Activated CD8-positive, alpha-beta memory T cell treated with anti-CD3 and anti-CD28 coated beads, Interleukin-2, amount 10 ng/mL, durations not matched to agents 7 days and 5 days (primary cell): ENCODE measurements at places on chromosomes 1 and 21.

- peaks cover 41% of the 10 kb centered on the region for H3K4me1 ChIP-seq
- no peaks in the 10 kb centered on the region for H3K36me3 ChIP-seq
- H3K4me3 ChIP-seq = no peak overlapping the region
- DNase-seq = no peak
Observed at GRCh38 chr1:239816081-239816782, 275.5 kb upstream of the FMN2 start.

DNA sequence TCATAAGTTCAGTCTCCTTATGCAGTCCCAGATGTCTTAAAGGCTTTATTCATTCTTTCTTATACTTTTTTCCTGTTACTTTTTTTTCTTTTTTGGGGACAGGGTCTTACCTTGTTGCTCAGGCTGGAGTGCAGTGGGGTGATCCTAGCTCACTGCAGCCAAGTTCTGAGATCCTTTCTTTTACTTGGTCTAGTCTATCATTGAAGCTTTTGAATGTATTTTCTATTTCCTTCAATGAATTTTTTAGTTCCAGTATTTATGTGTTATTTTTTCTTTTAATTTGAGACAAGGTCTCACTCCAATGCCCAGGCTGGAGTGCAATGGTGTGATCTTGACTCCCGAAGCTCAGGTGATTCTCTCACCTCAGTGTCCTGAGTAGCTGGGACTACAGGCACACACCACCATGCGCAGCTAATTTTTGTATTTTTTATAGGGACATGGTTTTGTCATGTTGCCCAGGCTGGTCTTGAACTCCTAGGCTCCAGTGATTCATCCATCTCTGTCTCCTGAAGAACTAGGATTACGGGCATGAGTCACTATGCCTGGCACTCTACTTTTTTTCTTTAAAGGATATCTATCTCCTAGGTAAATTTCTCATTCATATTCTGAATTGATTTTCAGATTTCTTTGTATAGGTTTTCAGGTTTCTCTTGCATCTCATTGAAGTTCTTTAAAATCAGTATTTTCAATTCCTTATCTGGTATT lies 26.1 kb upstream of the GTF2B start:
- DNase-seq = no peak
- H3K4me1 ChIP-seq = peaks cover 6% of the 10 kb centered on the region
- H3K27me3 ChIP-seq = no peaks in the 10 kb centered on the region
- peaks cover 64% of the 10 kb centered on the region for H3K36me3 ChIP-seq

DNA sequence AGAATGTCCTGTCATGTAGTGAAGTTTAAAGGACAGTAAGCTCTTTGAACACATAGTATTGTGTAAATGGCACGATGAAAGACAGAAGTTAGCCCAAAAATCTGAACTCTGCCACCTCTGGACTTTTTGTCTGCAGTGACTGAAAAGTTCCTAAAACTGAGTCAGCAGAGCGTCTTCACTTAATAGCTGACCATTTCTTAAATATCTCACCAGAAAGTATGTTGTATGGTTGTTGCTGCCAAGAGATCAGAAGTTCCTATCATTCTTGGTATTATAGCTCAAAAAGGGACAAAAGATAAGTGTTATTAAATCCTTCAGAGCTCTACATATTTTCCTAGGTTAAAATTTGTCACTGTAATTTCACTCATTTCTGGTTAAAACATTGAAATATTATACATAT lies 1003.0 kb downstream of the TTLL7 start:
- H3K4me3 ChIP-seq = no peak overlapping the region
- no peaks in the 10 kb centered on the region for H3K4me1 ChIP-seq
- no peaks in the 10 kb centered on the region for H3K36me3 ChIP-seq
- H3K27ac ChIP-seq = no peak overlapping the region
- DNase-seq = no peak

GRCh38 chr1:26352338-26352679 lies 1.6 kb downstream of the CRYBG2 start:
- no peak overlapping the region for H3K27ac ChIP-seq
- peaks cover 7% of the 10 kb centered on the region for H3K4me1 ChIP-seq
- no peak for DNase-seq

DNA sequence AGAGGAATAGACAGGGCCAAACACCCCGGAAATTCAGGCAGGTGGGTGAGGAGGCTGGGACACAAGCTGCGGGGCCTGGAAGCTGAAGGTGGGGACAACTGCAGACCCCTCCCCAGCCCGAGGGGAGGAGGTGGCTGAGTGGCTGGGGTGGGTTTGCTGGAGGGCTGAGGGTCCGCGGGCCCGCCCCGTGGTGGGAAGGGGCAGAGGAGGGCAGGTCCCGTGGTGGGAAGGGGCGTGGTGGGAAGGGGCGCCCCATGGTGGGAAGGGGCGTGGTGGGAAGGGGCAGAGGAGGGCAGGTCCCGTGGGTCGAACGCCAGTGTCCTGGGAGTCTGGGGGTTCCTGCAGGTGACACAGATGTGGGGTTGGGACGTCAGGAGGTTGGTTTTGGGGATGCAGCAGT lies 24.3 kb upstream of the TTLL10 start:
- DNase-seq = no peak
- peaks cover 9% of the 10 kb centered on the region for H3K36me3 ChIP-seq
- H3K4me3 ChIP-seq = no peak overlapping the region
- H3K4me1 ChIP-seq = no peaks in the 10 kb centered on the region

DNA sequence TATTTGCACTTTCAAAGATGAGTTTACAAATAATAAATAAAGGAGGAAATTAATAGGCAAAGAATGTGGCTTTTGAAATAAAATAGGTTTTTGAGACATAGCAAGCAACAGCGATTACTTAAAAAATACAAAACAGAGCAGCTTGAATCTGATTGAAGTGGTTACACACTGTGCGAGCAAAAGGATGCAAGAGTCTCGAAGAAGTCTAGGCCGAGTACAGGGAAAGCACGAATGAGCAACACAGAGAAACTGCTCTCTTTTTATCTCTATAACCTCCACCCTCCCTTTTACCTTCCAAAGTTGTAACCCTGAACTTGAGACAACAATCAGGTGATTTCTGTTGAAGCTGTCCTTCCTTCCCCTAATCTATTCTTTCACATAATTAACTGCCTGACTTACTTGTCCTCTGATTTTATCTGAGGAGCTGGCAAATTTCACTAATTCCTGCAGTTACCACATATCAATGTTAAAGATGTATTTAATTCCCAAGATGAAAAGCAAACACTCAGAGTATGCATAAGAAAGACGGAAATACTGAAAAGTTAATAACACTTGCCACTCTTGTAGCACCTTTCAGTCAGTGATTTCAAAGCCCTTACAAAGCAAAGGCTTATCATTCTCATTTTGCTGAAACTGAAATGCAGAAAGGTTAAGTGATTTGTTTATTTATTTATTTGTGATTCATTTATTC lies 1030.1 kb downstream of the ADGRL2 start:
- H3K4me3 ChIP-seq = no peak overlapping the region
- no peak overlapping the region for H3K27ac ChIP-seq
- H3K27me3 ChIP-seq = no peaks in the 10 kb centered on the region
- no peaks in the 10 kb centered on the region for H3K4me1 ChIP-seq
- no peaks in the 10 kb centered on the region for H3K36me3 ChIP-seq

DNA sequence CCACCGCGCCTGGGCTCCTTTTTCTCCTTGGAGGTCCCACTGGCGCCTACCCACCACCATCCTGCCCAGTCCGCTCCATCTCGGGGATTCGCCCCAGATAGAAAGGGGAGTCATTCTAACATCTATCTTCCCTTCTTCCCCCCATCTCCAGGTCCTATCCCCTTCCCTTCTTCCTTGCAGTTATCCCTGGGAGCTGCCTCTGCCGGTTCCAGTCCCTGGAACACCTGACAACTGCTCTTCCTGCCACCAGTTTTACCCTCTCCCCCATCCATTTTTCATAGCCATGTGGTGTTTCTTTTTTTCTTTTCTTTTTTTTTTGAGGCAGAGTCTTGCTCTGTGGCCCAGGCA lies 12.0 kb upstream of the COL16A1 start:
- no peak overlapping the region for H3K27ac ChIP-seq
- peaks cover 11% of the 10 kb centered on the region for H3K4me1 ChIP-seq

DNA sequence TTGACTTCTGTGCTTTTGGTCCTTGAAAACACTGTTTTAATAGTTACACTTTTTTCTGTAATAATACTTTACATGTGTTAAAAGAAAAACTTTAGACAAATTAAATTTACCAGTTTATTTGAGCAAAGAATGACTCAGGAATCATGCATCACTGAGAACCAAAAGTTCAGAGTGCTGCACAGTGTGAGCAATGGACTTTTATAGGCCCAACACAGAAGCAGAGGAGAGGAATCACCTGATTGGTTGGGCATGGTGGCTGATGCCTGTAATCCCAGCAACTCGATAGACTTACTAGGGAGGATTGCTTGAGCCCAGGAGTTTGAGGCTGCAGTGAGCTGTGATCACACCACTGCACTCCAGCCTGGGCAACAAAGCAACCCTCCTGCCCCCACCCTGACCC lies 29.3 kb downstream of the ZNF648 start:
- no peaks in the 10 kb centered on the region for H3K27me3 ChIP-seq
- DNase-seq = no peak
- H3K4me1 ChIP-seq = peaks cover 16% of the 10 kb centered on the region
- no peak overlapping the region for H3K4me3 ChIP-seq
- peaks cover 3% of the 10 kb centered on the region for H3K36me3 ChIP-seq

DNA sequence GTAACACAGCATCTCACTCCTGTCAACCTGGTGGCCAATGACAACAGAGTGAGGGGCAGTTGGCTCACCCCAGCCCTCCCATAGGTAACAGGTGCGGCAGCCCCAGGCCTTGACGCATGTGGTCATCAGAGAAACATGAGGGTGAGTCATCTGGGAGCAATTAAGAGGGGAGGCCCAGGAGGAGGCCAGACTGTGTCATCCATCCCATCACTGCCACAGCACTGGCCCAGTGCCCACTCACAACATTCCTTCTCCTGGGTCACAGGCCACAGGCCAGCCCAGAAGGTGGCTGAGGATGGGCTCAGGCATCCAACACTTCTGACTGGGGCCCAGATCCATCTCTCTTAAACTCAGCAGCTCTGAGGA lies 17.1 kb downstream of the TEX35 start:
- H3K4me3 ChIP-seq = no peak overlapping the region
- H3K27me3 ChIP-seq = no peaks in the 10 kb centered on the region
- no peak overlapping the region for H3K27ac ChIP-seq
- peaks cover 2% of the 10 kb centered on the region for H3K4me1 ChIP-seq
- no peaks in the 10 kb centered on the region for H3K36me3 ChIP-seq

- no peak overlapping the region for H3K27ac ChIP-seq
- DNase-seq = no peak
- peaks cover 72% of the 10 kb centered on the region for H3K36me3 ChIP-seq
- no peak overlapping the region for H3K4me3 ChIP-seq
- H3K4me1 ChIP-seq = peaks cover 92% of the 10 kb centered on the region
- H3K27me3 ChIP-seq = no peaks in the 10 kb centered on the region
Observed at GRCh38 chr1:117613249-117613968, 7.6 kb downstream of the TENT5C start.

- H3K27ac ChIP-seq = no peak overlapping the region
- H3K27me3 ChIP-seq = peaks cover 24% of the 10 kb centered on the region
- H3K4me3 ChIP-seq = no peak overlapping the region
- H3K4me1 ChIP-seq = no peaks in the 10 kb centered on the region
- peaks cover 2% of the 10 kb centered on the region for H3K36me3 ChIP-seq
- no peak for DNase-seq
Observed at GRCh38 chr1:184299796-184300195, 87.0 kb upstream of the C1orf21 start.

- peak; percentile 52 for DNase-seq
- no peak overlapping the region for H3K27ac ChIP-seq
- peaks cover 67% of the 10 kb centered on the region for H3K27me3 ChIP-seq
- peaks cover 20% of the 10 kb centered on the region for H3K4me1 ChIP-seq
- H3K36me3 ChIP-seq = no peaks in the 10 kb centered on the region
Observed at GRCh38 chr1:26161415-26162219, 2.7 kb downstream of the FAM110D start.

DNA sequence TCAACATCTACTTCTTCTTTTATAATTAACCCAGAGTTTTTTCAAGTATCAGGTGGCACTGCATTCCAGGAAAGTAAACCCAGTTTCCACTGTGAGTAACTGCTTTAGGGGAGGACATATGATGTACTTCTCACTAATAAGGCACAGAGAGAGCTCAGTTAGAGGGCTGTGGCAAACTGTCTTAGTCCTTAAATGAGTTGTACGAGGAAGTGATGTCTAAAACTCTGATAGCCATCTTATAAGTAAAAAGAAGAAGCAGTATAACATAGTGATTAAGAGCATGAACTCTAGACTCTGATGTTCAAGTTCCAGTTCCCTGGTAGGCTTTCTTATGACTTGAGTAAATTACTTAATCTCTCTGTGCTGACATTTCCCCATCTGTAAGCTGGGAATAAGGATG lies 58.7 kb upstream of the PTGS2 start:
- DNase-seq = peak; percentile 49
- H3K4me1 ChIP-seq = peaks cover 25% of the 10 kb centered on the region
- H3K36me3 ChIP-seq = peaks cover 2% of the 10 kb centered on the region
- H3K4me3 ChIP-seq = no peak overlapping the region

GRCh38 chr1:230753586-230754251 lies 6.5 kb downstream of the CAPN9 start:
- H3K4me1 ChIP-seq = no peaks in the 10 kb centered on the region
- DNase-seq = no peak
- H3K36me3 ChIP-seq = no peaks in the 10 kb centered on the region
- peaks cover 8% of the 10 kb centered on the region for H3K27me3 ChIP-seq
- no peak overlapping the region for H3K27ac ChIP-seq
- H3K4me3 ChIP-seq = no peak overlapping the region

DNA sequence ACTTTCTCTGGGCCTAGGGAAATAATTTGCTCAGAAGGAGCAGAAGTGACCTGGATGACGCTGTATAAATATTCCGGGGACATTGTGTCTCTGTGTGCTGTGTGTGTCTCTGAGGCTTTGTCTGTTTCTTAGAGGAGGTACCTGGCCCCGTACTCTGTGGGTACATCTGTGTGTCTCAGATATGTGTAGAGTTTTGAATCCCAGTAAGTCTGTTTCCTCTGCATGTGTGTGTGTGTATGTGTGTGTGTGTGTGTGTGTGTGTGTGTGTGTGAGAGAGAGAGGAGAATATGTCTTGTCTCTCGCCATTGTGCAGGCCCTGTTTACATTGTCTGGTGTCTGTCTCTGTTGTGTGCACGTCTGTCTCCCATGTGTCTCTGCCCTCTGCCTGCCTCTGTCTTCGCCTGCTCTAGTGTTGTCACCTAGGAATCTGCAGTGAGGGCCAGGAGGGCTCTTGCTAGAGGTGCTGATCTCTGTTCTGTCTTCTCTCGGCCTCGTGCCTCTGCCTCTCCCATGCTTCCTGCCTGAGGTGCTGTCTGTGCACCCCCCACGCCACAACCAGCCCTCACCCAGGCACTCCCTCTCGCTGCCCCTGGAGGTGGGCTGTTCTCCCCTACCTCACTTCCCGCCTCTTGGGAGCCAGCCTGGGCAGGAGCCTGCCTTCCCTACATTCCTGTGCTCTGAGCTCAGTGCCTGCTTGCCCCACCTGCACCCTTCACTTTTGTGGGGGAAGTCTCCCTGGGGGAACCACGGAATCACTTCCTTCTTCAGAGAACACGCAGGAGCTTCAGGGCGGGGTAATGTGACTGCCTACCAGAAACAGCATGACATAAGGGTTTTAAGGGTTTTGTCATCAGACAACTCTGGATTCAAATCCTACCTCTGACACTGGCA lies 5.9 kb downstream of the MAP7D1 start:
- no peaks in the 10 kb centered on the region for H3K27me3 ChIP-seq
- peak overlapping the region; percentile 82 for H3K4me3 ChIP-seq
- H3K27ac ChIP-seq = peak overlapping the region; percentile 94
- H3K4me1 ChIP-seq = peaks cover 71% of the 10 kb centered on the region
- peaks cover 41% of the 10 kb centered on the region for H3K36me3 ChIP-seq

- DNase-seq = no peak
- H3K36me3 ChIP-seq = no peaks in the 10 kb centered on the region
- no peaks in the 10 kb centered on the region for H3K4me1 ChIP-seq
- H3K27me3 ChIP-seq = peaks cover 33% of the 10 kb centered on the region
Observed at GRCh38 chr1:10835421-10835820, 39.0 kb upstream of the CASZ1 start.
